ENCODE measurements at places on chromosomes 7 and 10.

- no peak for DNase-seq
Observed at GRCh38 chr10:10792681-10793080, 225.0 kb upstream of the CELF2 start.

DNA sequence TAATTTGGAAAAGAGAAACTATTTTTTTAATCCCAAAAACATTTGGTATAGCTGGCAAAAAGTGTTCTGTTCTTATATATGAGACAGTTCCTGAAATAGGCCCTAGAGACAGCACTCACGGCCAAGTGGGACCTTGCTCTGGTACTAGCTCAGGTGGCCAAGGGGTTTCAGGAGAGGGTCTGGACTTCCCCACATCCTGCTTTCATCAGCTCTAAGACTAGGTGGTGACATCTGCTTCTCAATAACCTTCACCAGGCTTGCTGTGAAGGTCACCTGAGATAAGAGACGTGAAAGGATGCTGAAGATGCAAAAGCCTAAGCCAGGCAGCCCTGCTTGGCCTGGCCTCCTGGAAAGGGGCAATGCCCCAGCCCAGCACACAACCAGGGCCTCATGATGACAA, 40.6 kb downstream of the RBM28 start:
- DNase-seq, result no peak

- no peak for DNase-seq
Observed at GRCh38 chr7:113394856-113395255, 276.5 kb upstream of the SMIM30 start.

DNA sequence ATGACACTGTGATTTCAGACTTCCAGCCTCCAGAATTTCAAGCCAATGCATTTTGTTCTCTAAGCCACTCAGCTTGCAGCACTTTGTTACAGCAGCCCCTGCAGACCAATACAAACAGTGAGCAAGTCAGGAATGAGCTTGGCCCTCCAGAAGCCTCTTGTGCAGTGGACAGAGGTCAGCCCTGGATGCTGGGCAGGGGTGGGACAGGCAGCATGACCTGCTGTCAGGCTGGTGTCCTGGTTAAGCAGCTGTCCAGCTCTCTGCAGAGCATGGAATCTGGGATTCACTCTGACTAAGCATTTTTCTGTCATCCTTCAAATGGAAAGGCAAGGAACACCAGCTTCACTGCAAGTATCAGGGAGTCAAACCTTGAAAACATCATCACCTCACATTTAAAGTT, 85.5 kb upstream of the GDF10 start:
- no peak for DNase-seq

- DNase-seq, result no peak
Observed at GRCh38 chr10:100970076-100970913, 991 bp downstream of the SEMA4G start.

GRCh38 chr7:80413383-80413945, 98.4 kb downstream of the GNAT3 start:
- DNase-seq, result no peak

- DNase-seq, result no peak
Observed at GRCh38 chr10:35445150-35445884, 109.0 kb downstream of the CCNY start.

DNA sequence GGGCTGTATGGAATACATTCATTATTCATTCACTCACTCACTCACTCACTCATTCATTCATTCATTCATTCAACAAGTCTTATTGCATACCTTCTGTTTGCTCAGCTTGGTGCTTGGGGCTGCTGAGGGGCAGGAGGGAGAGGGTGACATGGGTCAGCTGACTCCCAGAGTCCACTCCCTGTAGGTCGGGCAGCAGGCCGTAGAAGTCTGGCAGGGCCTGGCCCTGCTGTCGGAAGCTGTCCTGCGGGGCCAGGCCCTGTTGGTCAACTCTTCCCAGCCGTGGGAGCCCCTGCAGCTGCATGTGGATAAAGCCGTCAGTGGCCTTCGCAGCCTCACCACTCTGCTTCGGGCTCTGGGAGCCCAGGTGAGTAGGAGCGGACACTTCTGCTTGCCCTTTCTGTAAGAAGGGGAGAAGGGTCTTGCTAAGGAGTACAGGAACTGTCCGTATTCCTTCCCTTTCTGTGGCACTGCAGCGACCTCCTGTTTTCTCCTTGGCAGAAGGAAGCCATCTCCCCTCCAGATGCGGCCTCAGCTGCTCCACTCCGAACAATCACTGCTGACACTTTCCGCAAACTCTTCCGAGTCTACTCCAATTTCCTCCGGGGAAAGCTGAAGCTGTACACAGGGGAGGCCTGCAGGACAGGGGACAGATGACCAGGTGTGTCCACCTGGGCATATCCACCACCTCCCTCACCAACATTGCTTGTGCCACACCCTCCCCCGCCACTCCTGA, 2.4 kb downstream of the EPO start:
- DNase-seq, result no peak

DNA sequence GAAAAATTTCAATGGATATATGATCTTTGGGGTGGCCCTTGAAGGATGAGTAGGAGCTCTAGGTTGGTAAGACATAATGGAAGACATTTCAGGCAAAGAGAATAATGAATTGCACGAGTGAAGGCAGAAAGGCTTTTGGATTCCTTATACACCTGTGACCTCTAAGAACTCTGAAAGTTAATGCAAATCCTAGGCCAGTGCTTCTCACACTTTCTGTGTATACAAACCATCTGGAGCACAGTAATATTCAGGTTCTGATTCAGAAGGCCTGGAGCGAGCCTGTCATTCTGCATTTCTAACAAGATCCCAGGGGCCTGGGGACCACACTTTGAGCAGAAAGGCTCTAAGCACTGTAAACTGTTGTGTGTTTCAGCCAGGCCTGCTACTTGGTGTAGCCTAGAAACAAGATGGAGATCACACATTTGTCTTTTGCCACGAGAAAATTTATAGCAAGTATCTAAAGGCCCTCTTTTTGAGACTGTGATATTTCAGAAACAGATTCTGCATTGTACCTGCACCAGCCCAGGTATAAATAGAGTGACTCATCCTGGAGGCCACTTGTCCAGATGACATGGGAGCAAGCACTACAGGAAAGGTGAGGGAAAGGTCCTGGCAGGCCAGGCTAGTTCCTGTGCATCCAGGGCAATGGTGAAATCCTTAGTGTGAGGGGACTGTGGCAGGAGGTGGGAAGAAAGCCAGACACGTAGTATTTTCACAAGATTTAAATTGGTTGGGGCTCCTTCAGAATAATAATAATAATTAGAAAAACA, 24.4 kb downstream of the MRPS33 start:
- DNase-seq, result no peak

DNA sequence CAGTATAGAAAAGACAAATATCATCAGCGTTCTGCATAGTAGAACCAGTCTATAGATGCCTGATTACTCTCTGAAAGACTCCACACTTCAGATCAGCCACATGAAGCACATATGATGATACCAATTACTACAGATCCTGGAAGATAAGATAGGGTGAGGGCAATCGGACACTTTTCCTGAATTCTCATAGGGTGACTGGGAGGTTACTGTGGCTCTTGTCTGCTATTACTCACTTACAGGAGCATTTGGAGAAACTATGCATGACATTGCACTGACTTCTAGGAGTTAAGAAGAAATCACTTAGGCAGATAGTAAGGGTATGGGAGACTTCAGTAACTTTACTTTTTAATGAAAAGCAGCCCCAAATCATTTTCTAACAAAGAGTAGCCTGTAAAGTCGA, 1140.9 kb downstream of the XPNPEP1 start:
- DNase-seq, result no peak

GRCh38 chr7:102455596-102455995, 9.1 kb downstream of the ALKBH4 start:
- DNase-seq, result no peak

GRCh38 chr10:7111561-7111960, 299.3 kb downstream of the SFMBT2 start:
- no peak for DNase-seq

- DNase-seq, result no peak
Observed at GRCh38 chr10:118032564-118032963, 14.2 kb downstream of the RAB11FIP2 start.

GRCh38 chr10:9294132-9294663, 1239.7 kb downstream of the GATA3 start:
- DNase-seq, result no peak

- DNase-seq, result peak; percentile 90
Observed at GRCh38 chr7:151736403-151736909, 140.5 kb downstream of the PRKAG2 start.

GRCh38 chr7:25656581-25657026, 428.3 kb upstream of the NPVF start:
- DNase-seq, result no peak

GRCh38 chr7:144659211-144659610, 176.6 kb downstream of the TPK1 start:
- DNase-seq, result no peak

- DNase-seq, result no peak
Observed at GRCh38 chr10:78699971-78700370, 368.8 kb upstream of the ZMIZ1 start.

DNA sequence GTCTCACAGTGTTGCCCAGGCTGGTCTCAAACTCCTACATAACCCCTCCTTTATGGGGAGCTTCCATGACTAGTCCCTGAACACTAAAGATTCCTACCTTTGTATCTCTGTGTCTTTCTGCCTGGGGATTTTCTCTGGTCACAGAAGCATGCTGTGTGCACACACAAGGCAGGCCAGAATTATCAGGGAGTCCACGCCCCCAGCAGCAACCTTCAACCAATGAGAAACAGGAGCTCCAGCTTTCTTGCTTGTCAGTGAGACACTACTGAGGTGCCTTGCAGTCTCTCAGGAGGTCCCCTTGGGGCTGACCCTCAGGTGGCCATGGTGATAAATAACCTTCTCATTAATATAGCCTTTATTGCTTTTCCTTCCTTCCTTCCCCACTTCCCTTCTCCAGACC, 45.1 kb upstream of the AUTS2 start:
- no peak for DNase-seq

GRCh38 chr7:78985509-78985908, 468.0 kb downstream of the MAGI2 start:
- DNase-seq, result no peak

DNA sequence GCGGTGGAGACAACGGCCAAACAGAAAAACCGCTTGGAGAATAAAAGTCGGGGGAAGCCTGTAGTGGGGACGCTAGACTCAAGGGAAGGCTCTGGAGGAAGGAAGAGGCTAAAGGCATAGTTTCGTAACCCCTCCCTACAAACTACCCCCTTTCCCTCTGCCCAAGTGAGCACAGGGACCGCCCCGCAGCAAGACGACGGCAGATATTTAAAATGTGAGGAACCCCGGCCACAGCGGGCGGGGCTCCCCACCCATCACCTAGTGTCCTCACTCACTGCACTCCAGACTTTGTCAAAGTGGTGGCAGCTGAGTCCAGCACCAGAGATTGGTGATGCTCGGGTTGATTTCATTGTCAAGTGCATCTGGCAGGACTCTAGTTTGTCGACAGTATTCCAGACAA, 69.1 kb downstream of the PRKAG2 start:
- DNase-seq, result no peak

- no peak for DNase-seq
Observed at GRCh38 chr10:28077889-28078288, 79.0 kb upstream of the ODAD2 start.

- DNase-seq, result no peak
Observed at GRCh38 chr7:32893207-32893524, 1.6 kb upstream of the KBTBD2 start.
